ENCODE measurements at places on chromosomes 5 and 9. TPM values are rescaled to one million over a fixed set of nuclear protein-coding genes. Genes with fewer than 3 reads are reported as not detected.

LCN15 gene
- not detected for total RNA-seq

DNA sequence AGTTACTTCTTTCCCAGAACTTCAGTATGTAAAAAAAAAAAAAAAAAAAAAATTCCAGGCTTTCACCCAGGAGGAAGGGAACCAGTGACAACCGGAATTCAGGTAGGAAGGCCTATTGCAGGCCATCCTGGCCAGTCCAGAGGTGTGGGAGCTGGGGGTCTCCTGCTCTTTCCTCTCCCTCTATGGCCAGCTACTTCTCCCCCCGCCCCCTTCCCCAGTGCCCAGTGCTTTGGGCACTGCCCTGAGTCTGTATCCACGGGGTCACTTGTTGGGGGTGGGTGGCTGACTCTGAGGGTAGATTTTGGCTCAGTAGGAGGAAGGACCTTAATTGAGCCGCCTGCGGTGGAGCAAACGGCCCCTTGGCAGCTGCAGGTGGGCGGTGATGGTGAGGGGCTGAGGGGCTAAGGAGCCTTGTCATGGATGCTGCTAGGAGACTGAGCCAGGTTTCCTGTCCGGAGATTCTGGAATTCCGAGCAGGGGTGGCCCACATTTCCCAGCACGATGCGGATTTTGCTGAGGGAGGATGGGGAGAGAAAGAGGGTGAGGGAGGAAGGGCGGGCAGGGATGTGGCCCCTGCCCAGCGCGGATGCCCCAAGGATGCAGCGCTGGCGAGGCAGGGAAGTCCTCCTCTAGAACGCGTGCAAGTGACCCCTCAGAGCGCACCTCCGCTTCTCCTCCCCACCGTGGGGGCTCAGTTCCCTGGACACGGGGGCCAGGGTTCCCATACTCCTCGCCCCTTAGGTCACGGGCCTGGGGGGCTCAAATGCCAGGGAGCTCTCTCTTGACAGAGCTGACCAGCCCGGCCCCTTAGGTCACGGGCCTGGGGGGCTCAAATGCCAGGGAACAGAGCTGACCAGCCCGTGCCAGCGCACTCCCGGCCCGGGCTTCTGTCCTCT is 1.2 kb upstream of the PHF2 start:
- no peaks in the 10 kb centered on the region for H3K27me3 ChIP-seq
- peaks cover 12% of the 10 kb centered on the region for H3K36me3 ChIP-seq
- peaks cover 27% of the 10 kb centered on the region for H3K4me1 ChIP-seq
- peak overlapping the region; percentile 78 for H3K4me3 ChIP-seq
- no peak for DNase-seq

GRCh38 chr9:98472216-98472615 is 216.8 kb upstream of the TBC1D2 start:
- H3K27ac ChIP-seq: no peak overlapping the region
- no peak for DNase-seq
- H3K4me1 ChIP-seq: no peaks in the 10 kb centered on the region
- no peak overlapping the region for H3K4me3 ChIP-seq

DNA sequence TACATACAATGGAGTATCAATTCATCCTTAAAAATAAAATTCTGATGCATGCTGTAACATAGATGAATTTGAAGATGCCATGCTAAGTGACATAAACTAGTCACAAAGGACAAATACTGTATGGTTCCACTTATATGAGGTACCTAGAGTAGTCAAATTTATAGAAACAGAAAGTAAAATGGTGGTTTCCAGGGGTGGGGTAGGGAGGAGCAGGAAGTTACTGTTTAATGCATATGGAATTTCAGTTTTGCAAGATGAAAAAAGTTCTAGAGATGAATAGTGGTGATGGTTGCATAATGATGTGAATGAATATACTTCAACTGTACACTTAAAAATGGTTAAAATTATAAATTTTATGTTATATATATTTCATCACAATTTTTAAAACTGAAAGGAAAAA is 57.3 kb upstream of the FNIP1 start:
- DNase-seq: no peak
- H3K27me3 ChIP-seq: no peaks in the 10 kb centered on the region
- peaks cover 19% of the 10 kb centered on the region for H3K36me3 ChIP-seq
- H3K4me3 ChIP-seq: no peak overlapping the region
- H3K27ac ChIP-seq: no peak overlapping the region

- H3K36me3 ChIP-seq: no peaks in the 10 kb centered on the region
- no peak overlapping the region for H3K27ac ChIP-seq
- DNase-seq: no peak
- no peaks in the 10 kb centered on the region for H3K4me1 ChIP-seq
- no peak overlapping the region for H3K4me3 ChIP-seq
These were observed 320.9 kb upstream of the KLF4 start for GRCh38 chr9:107810461-107810961.

GRCh38 chr5:67259548-67260215 is 63.1 kb upstream of the CD180 start:
- DNase-seq: no peak
- H3K27me3 ChIP-seq: peaks cover 15% of the 10 kb centered on the region
- H3K36me3 ChIP-seq: peaks cover 6% of the 10 kb centered on the region

- H3K27me3 ChIP-seq: peaks cover 26% of the 10 kb centered on the region
- H3K4me3 ChIP-seq: no peak overlapping the region
- H3K4me1 ChIP-seq: peaks cover 4% of the 10 kb centered on the region
- DNase-seq: no peak
These were observed 3.6 kb upstream of the RASGEF1C start for GRCh38 chr5:180212363-180213255.

GRCh38 chr5:63602971-63603370 is 359.3 kb downstream of the HTR1A start:
- H3K4me1 ChIP-seq: no peaks in the 10 kb centered on the region
- no peak overlapping the region for H3K4me3 ChIP-seq
- DNase-seq: no peak

PCAT7 gene
- total RNA-seq: not detected

DNA sequence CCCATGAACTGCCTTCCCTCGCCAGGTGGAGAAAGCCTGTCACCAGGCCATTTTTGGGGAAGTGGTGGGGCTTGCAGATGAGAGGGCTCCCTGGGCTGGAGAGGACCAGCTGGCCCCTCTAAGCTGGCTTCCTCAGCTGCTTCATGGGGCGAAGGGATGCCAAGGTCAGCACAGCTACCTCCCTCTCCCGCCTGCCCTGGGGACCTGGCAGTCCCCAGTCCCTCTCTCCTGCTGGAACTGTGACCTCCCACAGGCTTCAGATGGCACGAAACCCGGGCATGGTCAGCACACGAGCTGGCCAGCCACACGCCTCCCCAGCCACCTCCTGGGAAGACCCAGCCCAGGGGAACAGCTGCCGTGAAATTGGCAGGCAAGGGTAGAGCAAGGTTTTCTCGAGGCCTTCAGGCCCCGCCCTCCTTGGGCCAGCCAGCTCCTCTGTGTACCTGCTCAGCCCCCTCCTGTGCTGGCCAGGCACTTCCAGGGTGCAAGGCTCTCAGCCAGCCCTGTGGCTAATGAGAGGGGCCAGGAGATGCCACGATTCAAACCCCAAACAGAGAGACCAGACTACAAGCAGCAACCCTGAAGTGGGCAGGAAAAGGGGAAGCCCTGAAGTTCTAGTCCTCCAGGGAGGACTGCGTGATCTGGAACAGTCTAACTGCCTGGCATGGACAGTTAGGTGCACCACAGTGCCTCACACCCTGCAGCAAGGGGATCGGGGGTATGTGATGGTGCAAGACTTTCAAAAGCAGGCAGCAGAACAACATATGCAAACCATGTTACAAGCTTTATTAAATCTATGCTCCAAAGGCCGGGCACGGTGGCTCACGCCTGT is 12.9 kb downstream of the PLPP7 start:
- H3K36me3 ChIP-seq: no peaks in the 10 kb centered on the region
- H3K4me1 ChIP-seq: no peaks in the 10 kb centered on the region
- H3K27me3 ChIP-seq: no peaks in the 10 kb centered on the region
- no peak for DNase-seq
- no peak overlapping the region for H3K4me3 ChIP-seq
- H3K27ac ChIP-seq: no peak overlapping the region

DNA sequence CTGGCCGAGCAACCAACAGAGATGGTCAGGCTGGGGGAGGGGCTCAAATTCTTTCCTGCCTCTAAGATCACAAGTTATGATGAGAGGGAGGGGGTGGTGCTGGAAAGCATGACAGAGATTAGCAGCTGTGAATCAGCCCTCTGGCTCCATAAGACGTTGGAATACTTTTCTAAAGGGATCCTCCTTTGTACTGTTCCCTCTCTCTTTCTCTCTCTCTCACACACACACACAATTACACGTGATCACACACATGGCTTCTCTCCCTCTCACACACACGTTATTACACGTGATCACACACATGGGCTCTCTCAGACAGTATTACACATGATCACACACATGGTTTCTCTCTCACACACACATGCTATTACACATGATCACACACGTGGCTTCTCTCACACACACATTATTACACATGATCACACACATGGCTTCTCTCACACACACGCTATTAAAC is at the start of gene SLC45A2:
TSS of gene SLC45A2 (minus strand) at position 23 of the 454 bp plus-strand sequence. CDS start 110 bp downstream, outside the sequence.
- H3K27me3 ChIP-seq: no peaks in the 10 kb centered on the region
- DNase-seq: no peak
- H3K4me1 ChIP-seq: no peaks in the 10 kb centered on the region
- no peak within 1 kb of the TSS for H3K27ac ChIP-seq
- H3K4me3 ChIP-seq: no peak within 1 kb of the TSS

DNA sequence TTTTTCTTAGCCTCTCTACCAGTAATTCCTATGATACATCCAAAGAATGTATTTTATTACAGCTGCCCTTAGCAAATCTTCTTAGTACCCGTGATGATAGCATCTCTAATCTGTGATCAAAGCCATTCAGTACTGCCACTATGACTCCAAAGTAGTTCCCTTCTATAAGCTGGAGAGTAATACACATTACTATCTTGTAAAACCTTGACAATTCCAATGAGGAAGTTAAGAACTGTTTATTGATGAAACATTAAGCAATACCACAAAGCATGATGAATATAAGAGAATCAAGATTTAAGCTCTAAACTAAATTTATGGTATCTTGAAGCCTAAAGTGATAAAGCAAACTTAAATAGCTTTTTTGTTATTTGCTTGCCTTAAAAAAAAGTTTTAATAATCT is 86.1 kb downstream of the SMIM23 start:
- H3K4me3 ChIP-seq: no peak overlapping the region
- H3K36me3 ChIP-seq: peaks cover 8% of the 10 kb centered on the region
- H3K4me1 ChIP-seq: no peaks in the 10 kb centered on the region
- H3K27ac ChIP-seq: no peak overlapping the region
- H3K27me3 ChIP-seq: no peaks in the 10 kb centered on the region

IFNA10 gene
- not detected for total RNA-seq

DNA sequence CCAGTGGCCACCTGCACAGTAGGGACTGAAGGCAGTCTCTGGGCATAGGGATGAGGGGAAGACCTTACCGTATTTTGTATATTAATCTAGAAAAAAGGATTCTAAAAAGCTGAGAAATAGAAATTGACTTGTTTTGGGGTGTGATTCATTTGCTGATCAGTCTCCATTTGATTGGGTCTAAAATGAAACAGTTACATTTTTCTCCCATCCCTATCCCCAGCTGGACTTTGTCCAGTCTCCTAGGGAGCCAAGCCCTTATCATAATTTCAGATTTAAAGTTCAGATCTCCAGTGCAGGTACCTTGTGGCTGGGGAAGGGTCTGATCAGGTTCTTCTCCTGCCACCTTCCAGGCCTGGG is 240.8 kb downstream of the FANCC start:
- no peaks in the 10 kb centered on the region for H3K36me3 ChIP-seq
- DNase-seq: no peak
- H3K27me3 ChIP-seq: no peaks in the 10 kb centered on the region
- no peaks in the 10 kb centered on the region for H3K4me1 ChIP-seq

GGTA1 gene
- not detected for total RNA-seq

DNA sequence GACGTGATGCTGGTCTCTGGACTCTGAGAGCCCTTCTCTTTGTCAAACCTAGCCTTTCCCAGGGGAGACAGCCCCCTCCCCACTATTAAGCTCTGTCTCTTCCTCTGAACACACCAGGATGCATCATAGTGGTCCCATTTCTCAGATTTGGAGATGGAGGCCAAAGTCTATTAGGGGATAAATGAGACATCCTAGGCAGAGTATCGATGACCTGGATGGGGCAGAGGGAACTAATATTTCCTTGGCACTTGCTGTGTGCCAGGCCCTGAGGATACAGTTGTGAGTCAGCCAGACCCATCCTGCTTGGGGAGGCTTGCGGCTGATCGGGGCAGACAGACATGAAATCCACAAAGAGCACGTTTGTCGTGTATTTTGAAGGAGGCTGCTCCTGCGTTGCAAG is 5.2 kb downstream of the DNM1 start:
- H3K36me3 ChIP-seq: no peaks in the 10 kb centered on the region
- no peak overlapping the region for H3K27ac ChIP-seq
- DNase-seq: no peak
- H3K4me1 ChIP-seq: peaks cover 3% of the 10 kb centered on the region
- H3K27me3 ChIP-seq: peaks cover 26% of the 10 kb centered on the region
- no peak overlapping the region for H3K4me3 ChIP-seq

GRCh38 chr9:131116281-131117120 is 8.9 kb upstream of the NUP214 start:
- H3K27me3 ChIP-seq: peaks cover 2% of the 10 kb centered on the region
- H3K4me1 ChIP-seq: no peaks in the 10 kb centered on the region
- no peak overlapping the region for H3K4me3 ChIP-seq
- H3K27ac ChIP-seq: no peak overlapping the region
- no peaks in the 10 kb centered on the region for H3K36me3 ChIP-seq

GRCh38 chr5:154740483-154740882 is 14.7 kb upstream of the LARP1 start:
- no peaks in the 10 kb centered on the region for H3K4me1 ChIP-seq
- no peak overlapping the region for H3K4me3 ChIP-seq
- H3K27ac ChIP-seq: no peak overlapping the region
- no peaks in the 10 kb centered on the region for H3K27me3 ChIP-seq
- no peaks in the 10 kb centered on the region for H3K36me3 ChIP-seq
- DNase-seq: no peak

GRCh38 chr5:59212596-59212995 is 629.7 kb downstream of the RAB3C start:
- no peaks in the 10 kb centered on the region for H3K36me3 ChIP-seq
- no peak overlapping the region for H3K4me3 ChIP-seq
- H3K4me1 ChIP-seq: no peaks in the 10 kb centered on the region
- no peak for DNase-seq

- H3K36me3 ChIP-seq: no peaks in the 10 kb centered on the region
- no peak overlapping the region for H3K4me3 ChIP-seq
These were observed 231.6 kb downstream of the SLF1 start for GRCh38 chr5:94849821-94850736.

- no peak for DNase-seq
- H3K27me3 ChIP-seq: no peaks in the 10 kb centered on the region
- no peak overlapping the region for H3K4me3 ChIP-seq
- no peaks in the 10 kb centered on the region for H3K4me1 ChIP-seq
- H3K36me3 ChIP-seq: no peaks in the 10 kb centered on the region
These were observed 351.5 kb downstream of the MED10 start for GRCh38 chr5:6026766-6027406.

DNA sequence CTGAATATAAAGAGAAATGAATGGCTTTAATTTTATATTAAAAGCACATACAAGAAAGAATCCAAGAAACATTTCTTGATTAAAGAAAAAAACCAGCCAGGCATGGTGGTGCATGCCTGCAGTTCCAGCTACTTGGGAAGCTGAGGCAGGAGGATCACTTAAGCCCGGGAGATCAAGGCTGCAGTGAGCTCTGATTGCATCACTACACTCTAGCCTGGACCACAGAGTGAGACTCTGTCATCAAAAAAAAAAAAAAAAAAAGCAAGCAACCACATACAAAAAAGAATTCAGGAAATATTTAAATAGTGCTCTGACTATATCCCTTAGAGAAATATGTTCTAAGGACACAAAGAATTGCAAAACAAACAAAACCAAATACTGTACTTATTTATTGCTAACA is 2.5 kb upstream of the PLAC8L1 start:
- DNase-seq: no peak
- no peak overlapping the region for H3K4me3 ChIP-seq
